ENCODE measurements at places on chromosomes 2 and 18.
A peak's percentile ranks its signal among the peaks of the same experiment; 100 is the strongest.

DNA sequence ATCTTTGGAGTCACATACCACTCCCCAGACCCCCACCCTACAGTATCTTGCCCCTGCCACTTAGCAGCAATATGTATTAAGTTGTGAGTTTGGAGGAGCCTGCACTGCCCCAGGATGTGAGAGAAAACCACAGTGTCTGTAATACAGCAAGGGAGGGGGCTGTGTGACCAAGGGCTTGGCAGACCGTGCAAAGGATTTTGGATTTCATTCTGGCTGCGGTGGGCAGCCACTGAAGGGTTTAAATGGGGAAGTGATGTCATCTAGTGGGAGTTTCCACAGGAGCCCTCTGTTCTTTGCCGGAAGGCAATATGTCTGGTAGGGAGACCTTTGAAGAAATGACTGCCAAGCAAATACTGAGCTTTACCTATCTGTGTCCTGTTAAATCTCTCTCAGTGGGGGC, 202.4 kb downstream of the FHOD3 start:
- no peak for DNase-seq

- DNase-seq: no peak
These were observed 21.9 kb downstream of the FAM124B start for GRCh38 chr2:224379986-224380385.

DNA sequence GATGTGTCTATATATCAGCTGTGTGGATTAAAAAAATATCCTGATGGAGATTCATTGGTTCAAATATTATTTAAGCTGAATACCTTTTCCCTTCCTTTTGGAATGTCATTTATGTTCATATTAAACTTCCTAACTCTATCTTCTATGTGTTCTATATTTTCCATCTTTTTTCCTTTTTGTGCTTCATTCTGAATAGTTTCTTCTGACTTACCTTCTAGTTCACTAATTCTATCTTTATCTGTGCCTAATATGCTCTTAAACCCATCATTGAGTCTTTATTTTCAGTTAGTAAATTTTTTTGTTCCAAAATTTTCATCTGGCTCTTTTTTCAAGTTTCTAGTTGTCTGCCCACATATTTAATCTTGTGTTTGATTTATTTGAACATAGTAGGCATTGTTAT, 219.4 kb upstream of the STON1 start:
- no peak for DNase-seq

DNA sequence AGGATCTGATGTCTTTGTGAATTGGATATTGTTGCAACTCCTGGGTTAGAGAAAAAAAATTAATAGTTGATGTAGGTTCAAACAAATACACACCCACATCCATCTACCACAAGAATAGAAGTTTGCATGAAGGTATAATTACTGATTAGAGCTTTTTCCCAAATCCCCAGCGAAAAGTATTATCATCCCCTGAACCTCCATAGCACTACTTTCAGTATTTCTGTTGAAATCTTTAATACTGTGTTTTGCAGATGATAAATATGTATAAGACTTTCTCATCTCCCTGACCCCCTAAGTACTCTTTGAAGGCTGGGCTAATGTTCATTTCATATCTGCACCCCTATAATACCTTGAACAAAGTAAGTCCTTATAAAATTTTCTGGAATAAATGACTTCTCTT, 6.4 kb downstream of the FN1 start:
- DNase-seq: no peak

GRCh38 chr2:235447210-235447609, 46.6 kb upstream of the AGAP1 start:
- DNase-seq: no peak

GRCh38 chr18:36440614-36441013, 143.1 kb downstream of the FHOD3 start:
- peak; percentile 50 for DNase-seq

All from non-pigmented ciliary epithelial cell (primary cell).